ENCODE measurements at places on chromosomes 1 and 21.

DNA sequence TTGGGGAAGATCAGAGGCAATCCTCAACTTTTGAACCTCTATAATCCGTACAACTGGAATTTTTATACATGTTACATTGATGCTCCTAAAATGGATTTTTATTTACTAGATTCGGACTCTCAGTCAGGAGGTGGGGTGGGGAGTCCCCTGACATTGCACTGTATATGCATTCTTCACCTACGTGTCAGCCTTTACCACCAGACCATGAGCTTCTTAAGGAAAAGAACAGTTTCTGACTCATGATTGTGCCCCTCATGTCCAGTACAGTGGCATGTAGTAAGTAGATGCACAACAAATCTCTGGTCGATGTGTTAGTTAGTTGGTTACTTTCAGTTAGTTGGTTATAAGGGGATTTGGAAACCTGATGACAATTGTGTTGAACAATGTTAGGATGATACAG lies 15.4 kb downstream of the LPAR3 start:
- DNase-seq, result no peak

DNA sequence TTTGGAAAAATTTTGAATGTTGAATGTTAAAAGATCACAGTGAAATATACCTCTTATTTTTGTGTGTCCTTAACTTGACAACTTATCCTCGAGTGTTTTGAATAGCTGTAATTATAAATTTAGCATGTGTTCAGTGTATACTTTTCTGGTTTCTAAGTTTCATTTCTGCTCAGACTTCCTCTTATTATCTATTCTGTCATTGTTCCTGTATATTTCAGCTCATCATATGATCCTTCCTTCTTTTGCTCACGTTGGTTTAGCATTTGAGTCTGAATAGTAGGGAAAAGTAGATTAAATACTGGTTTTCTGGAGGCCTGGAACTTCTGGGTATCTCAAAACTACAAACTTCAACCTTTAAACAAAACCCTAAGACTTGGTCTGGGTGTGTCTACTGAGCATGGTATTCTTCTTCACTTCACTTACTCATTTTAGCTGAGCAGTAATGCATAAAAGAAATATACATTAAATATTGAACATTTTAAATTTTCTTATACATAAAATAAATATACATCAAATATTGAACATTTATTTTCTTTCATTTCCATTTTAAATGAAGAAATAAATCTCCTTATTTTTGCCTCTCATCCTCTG lies 3.3 kb upstream of the ATP6V1G3 start:
- DNase-seq, result no peak

GRCh38 chr1:145771056-145771455 lies 51.8 kb downstream of the CD160 start:
- no peak for DNase-seq

GRCh38 chr1:200625381-200625824 lies 4.9 kb upstream of the KIF14 start:
- no peak for DNase-seq

DNA sequence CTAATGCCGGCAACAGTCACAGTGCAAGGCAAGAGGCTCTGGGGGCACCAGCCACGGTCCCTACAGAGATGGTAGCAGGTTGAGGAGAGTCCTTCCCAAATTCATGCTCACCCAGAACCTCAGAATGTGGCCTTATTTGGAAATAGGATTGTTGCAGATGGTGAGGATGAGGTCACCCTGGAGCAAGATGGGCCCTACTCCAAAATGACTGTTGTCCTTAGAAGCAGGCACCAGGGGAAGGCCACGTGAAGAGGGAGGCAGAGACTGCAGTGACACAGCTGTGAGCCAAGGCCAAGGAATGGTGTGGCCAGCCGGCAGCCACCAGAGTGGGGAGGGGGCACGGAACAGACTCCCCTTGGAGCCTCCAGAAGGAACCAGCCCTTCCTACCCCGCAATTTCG lies 70.8 kb upstream of the CLDN14 start:
- DNase-seq, result no peak

GRCh38 chr1:81670286-81670685 lies 130.4 kb upstream of the ADGRL2 start:
- peak; percentile 60 for DNase-seq

- no peak for DNase-seq
Observed at GRCh38 chr1:2175055-2175414, 19.5 kb downstream of the FAAP20 start.

DNA sequence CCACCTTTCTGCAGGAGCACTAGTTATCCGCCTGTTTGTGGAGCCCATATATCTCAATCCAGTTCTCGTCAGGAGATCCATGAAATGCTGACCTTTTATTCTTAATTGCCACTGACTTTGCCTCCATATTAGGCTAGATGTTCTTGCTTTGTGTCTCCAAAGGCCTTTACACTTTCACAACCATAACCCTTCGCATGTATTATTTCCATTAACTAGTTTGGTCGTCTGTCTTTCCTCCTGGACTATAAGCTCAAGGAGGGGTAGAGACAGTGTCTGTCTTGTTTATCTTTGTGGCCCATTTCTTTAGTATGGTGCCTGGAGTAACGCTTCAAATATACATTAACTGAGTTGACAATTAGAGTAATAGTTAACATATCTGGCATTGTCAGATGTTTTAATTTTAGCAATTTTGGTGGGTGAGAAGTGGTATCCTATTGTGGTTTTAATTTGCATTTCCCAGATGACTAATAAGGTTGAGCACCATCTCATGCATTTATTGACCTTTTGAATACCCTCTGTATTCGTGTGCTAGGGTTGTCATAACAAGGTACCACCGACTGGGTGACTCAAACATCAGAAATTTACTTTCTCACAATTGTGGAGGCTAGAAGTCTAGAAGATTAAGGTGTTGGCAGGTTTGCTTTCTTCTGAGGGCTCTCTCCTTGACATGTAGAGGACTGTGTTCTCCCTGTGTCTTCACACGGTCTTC lies 21.7 kb upstream of the IL12RB2 start:
- DNase-seq, result no peak

GRCh38 chr1:228279011-228279721 lies 71.3 kb downstream of the OBSCN start:
- DNase-seq, result no peak

DNA sequence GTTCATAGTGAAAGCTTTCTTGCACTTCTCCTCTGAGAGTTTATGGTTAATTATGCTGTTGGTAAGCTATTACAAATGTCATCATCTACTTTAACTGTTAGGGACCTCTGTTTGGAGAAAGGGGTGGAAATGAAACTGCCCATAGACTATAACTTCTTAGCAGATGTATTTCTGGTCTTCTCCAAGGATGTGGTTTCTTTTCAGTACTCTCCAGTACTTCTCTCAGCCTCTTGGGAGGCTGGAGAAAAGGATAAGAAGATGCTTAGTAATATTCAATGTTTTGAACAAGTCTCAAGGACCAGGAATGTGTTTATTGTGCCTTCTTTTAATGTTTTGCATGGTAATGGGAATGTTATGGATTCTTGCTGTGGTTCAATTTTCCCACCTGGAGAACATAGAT lies 60.4 kb downstream of the LAMC2 start:
- no peak for DNase-seq

DNA sequence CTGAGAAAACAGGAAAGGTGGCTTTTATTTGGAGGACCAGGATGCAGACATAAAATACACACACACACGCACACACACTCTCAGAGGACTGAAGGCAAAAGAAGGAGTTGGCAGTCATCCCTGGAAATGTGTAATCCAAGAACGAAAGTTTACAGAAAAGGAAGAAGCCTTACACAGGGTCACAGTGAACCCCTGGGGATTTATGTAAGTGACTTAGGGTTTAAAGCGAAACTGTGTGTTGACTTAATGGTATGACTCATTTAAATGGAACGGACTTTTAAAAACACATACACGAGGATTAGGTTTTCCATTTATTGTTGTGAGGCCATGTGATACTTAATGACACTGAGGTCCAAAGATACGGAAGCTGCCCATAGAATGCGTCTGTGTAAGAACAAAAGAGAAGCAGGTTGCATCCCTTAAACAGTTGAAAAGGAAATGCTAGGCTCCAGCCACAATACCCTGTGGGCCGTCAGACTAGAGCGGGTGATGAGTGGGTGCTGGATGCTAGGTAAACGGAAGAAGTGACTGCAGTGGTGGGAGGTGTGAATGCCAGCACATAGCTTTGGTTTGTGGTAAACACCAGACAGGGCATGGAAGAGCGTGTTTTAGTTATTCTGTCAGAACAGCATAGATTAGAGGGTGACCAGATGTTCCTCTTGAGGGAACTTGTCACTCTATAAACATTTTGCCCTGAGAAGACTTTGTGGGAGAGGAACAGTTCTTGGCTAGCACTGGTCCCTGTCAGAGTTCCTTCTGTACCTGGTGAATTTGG lies 21.6 kb upstream of the BCL10 start:
- peak; percentile 87 for DNase-seq

DNA sequence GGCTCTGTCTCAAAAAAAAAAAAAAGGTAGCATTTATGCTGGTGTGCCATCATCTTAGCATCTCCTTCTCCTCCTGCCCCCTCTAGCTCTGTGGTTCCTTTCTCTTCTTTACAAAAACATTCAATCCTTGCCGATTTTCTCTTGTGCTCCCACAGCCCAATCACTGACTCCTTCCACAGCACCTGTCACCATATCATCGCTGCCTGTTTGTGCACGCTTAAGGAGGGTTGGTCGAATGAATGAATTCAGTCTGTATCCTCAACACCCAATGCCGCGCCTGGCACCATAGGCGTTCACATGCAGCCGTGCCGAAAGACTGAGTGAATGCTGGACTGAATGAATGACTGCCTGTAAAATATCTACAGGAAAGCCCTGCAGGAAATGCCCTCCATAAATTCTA lies 7.9 kb downstream of the RNU5D-1 start:
- DNase-seq, result no peak

GRCh38 chr1:244863491-244864252 lies 671 bp downstream of the HNRNPU start:
- DNase-seq, result no peak

- no peak for DNase-seq
Observed at GRCh38 chr1:162946701-162947100, 85.7 kb upstream of the CCDC190 start.

- DNase-seq, result no peak
Observed at GRCh38 chr21:35929901-35930300, 130.4 kb downstream of the SETD4 start.

DNA sequence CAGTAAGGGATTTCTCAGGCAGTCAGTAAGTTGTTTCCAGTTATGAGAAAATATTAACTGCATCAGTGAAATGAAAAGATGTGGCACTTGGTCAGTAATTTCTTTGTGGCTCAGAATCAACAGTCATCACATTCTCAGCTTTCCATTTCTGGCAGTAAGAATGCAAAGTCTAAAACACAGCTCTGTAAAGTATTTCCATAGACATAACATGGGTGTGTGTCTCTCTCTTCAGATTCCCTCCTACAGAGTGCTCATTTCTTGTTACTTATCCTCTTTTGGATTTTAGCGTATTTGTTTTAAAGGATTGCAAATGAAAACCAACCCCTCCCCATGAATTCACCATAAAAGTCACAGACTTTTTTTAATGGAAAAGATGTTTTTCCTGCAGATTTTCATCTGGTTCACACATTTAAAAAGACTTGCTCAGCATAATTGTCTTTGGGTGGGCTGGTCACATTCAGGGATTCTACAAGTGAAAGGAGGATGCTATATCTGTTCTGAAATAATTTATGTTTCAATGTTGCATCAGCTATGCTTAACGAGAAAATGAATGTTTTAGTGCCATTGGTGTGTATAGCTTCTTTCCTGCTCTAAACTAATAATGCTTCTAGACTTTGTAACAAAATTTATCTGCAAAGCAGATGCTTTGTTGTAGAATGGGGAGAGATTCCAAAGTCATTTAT lies 34.6 kb upstream of the CD55 start:
- no peak for DNase-seq

- DNase-seq, result no peak
Observed at GRCh38 chr1:244050835-244051444, at the start of gene ZBTB18. ZBTB18 (plus strand) TSS chr1:244051283; CDS start chr1:244051432, 149 bp downstream.

DNA sequence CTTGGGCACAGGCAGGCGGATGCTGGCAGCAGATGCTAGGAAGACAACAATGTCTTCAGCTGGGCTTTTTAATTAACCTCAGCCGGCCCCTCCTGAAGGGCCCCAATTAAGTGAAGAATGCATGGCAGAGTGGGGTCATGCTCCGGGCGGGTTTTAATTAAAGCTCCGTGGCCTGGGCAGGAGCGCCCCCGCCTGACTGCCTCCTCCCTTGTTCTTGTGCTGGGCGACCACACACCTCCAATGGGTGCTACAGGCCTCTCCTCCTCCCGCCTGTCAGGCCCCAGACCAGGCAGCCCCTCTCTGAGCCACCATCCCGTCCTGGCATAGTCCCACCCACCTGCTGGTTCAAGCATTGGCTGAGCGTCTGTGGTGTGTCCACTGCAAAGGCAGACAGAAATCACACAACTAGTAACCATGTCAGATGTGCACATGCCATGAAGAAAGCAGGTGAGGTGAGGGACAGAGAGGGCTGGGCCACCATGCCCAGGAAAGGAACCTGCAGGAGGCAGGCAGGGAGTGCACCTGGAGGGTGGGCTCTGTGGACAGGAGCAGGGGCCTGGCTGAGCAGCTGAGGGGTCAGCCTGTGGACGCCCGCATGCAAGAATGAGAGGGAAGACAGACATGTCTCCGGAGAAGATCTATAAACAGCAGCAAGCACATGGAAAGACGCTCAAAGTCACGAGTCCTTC lies 8.5 kb upstream of the ARF1 start:
- DNase-seq, result no peak

GRCh38 chr1:35316264-35316663 lies 47.8 kb downstream of the ZMYM4 start:
- DNase-seq, result no peak

DNA sequence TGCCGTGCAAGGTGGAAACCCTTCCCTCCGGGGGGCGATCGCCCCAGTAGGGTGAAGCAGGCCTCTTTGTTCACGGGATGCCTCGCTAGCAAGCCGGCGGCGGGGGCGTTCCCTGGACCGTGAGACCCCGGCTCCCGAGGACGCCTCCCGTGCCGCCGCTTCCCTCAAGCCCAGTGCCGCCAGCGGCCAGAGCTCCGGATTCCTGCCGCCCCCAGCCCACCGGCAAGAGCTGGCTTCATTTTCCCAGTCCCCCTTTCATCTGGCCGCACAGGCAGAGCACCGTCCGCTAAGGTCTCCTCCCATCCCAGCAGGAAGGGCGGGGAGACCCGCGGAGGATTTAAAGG lies 16.3 kb downstream of the IER5 start:
- no peak for DNase-seq

GRCh38 chr1:108653431-108654105 lies 7.3 kb downstream of the HENMT1 start:
- DNase-seq, result no peak

DNA sequence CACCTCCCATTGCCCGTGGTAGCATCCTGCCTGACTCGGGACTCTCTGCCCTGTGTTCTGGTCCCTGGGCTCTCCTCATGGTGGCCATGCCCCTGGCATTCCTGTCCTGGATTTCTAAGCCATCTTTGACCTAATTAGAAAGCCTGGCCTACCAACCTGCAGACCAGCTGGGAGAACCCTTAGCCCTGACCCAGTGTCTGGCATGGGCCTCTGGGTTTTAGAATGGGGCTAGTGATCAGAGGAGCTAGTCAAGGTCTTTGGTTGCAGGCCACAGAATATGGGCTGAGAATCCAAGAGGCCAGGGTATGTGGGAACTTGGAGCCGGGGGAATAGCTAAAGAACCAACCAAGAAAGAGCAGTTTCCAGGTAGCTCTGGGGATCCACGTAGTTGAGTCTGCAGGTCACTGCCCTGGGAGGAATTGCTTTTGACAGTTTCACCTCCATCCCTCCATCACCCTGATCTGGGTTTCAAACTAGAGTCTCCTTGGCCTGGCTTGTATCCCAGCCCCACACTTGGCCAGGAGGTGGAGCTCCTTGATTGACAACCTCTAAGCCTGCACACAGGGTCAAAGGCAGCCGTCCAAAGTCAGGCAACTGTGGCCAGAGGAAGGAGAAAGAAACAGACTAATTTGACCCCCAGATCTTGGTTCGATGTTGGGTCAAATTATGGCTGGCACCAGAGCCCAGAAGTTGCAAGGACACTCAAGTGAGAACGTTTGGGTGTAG lies 54.7 kb upstream of the ABCG1 start:
- DNase-seq, result no peak
